ENCODE measurements at places on chromosomes 2 and 18.

DNA sequence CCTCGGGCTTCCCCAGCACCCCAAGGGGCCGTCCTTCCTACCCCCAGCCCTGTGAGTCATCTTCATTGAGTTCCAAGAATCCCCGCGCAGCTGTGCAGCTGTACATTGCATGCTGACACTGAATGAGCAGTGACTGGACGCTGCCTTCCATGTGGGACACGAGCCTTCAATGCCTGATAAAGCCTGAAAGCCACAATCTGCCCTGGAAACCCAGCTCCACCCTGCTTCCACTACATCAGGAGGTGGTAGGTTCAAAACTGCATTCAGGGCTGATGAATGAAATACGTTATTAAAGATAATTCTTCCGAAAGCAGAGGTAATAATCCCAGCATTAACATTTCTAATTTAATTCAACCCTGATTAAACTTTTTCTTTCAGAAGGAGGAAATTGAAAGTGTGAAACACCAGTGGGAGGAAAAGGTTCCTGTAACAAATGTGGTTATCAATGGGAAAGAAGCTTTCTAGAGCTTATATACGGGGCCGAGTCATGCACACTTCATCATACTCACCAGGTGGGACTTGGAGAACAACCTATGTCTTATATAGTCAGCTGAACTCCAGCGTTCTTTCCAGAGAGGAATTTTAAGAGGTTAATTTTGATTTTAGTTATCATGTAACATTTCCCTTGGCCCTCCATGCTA lies 360.1 kb downstream of the LPIN1 start:
- DNase-seq = peak; percentile 70

GRCh38 chr18:2971741-2972552 lies 41.0 kb downstream of the LPIN2 start:
- DNase-seq = no peak

DNA sequence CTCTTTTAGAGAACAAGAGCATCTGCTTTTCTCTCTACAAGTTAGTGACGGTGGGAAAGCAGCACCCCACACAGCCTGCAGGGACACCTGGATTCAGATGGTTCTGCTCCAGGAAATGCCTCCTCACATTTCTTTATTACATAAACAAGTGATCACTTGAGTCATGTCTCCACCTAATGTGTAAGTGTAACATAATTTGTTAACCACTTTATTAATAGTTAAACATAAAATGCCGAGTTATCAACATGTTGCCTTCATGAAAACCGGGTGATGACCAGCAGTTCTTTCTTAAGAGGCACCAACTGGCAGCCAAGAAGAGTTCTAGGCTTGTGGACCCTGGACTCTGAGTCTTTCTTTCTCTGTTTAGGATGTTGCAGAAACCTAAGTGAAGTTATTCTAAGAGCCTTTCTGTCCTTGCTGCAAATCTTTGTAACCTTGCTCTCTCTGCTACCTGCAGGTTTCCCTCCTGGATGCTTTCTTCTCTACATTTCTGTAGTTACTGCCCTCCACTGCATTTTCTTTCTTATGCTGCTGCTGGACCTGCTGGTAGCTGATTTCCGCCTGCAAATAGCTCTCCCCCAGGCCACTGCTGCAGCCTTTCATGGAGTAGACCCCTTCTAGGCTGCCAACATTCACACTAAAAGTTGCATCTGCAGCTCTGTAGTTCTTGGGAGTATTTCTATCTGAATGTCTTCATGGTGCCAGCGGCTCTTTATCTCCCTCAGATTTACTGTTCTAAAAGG lies 24.3 kb downstream of the UPP2 start:
- no peak for DNase-seq

- no peak for DNase-seq
Observed at GRCh38 chr2:135792401-135793150, 44.4 kb downstream of the LCT start.

DNA sequence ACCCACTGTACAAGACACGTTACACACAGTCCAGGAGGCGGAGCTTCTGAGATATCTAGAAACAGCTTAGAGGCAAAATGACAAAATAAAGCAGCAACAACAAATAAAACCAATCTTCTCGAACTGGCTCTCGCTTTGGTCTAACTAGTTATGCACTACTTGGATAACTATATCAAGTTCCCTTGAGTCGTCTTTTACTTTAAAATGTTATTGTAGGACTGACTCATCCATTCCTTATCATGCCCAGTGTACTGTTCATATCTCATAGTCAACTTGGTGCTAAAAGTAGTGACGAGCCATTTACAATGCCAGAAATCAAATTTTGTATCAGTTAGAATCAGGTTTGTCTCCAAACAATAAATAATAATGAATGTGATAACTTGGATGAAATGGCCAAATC lies 102.5 kb upstream of the SLC35G4 start:
- no peak for DNase-seq

DNA sequence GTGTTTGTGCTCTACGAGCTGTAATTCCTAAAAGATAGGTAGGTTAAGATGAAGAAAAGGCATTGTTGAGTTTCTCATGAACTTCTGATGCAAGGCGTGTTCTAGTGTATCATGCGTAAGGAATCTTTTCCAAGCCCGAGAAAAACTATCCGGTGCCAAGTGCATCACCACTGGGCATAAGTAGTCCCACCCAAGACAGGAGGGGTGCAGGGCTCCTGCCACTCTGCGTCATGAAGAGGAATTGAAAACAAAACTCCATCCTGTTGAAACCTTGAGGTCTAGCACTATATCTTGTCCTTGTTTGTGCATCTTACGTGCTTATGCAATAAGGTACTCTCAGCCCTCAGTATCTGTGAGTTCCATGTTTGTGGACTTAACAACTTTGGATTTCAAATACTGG lies 45.7 kb downstream of the RAB31 start:
- DNase-seq = no peak

DNA sequence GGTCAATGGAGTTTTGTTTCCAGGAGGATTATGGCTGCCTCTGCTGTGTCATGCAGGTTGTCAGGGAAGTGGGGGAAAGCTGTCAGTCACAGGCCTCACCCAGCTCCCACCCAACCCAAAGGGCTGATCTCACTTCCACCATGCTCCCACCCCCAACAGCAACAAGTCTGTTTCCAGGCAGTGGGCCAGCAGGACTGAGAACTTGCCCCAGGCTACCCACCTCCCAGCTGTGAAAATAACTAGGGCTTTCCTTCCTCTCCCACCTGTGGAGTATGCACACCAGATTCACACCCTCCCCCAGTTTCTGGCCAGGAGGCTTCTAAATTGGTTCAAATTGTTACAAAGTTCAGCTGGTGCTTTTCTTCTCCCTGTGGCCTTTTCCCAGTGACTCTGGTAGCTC lies 95.6 kb upstream of the ACVR1 start:
- DNase-seq = no peak

DNA sequence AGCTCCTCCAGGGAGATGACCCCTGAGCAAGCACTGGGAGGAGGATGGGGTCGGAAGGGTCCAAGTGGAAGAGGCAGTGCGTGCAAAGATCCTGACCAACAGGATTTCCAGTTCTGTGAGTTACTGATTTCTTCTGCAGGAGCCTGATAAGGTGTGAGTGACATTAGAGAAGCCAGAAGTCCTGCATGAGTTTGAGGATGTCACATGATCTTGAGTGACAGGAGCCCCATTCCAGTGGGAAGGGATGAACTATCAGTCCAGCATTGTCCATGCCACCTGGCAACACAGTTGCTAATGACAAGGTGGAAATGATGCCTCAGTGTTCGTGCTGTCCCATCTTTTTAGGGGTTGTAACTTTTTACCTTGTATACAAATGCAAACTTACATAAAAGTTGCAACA lies 285.1 kb upstream of the HDAC4 start:
- DNase-seq = no peak

- DNase-seq = no peak
Observed at GRCh38 chr18:12741351-12741750, 38.5 kb downstream of the PSMG2 start.

GRCh38 chr2:157093666-157094065 lies 163.8 kb upstream of the GALNT5 start:
- no peak for DNase-seq

DNA sequence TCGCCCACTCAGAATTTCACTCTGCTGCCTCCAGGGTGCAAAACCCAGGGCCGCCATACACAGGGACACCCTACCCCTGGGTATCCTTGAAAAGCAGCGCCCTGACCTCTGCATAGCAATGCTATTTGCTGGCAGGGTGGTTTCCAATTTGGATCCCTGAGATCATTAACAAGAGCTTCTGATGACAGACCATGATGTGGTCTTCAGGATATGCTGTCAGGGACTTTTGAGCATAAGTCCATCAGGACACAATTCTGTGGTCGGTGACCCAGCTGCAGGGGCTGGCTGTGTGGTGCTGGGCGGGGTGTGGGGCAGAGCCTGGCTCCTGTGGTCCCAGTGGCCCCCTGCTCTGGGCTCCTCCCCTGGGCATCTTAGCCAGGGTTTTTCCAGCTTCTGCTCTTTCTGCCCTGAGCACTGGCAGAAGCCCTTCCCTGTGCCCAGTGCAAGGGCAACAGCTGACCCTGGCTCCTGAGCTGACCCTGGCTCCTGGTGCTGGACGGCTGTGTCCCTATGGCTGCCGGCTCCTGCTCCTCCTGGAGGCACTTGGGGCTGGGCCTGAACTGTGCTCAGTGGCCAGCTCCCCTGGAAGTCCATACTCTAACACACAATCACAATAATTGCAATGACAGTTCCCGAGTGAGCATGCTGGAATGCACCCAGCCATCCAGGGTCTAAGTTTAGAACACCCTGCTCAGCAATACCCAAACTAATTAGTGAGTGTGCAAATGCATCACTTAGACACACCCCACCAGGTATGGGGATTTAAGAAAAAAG lies 271.5 kb downstream of the HDAC4 start:
- no peak for DNase-seq

DNA sequence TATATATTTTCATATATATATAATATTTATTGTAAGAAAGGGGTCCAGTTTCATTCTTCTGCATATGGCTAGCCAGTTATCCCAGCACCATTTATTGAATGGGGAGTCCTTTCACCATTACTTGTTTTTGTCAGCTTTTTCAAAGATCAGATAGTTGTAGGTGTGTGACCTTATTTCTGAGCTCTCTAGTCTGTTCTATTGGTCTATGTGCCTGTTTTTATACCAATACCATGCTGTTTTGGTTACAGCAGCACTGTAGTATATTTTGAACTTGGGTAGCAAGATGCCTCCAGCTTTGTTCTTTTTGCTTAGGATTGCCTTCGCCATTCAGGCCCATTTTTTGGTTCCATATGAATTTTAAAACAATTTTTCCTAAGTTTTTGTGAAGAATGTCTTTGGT lies 320.1 kb downstream of the CDH2 start:
- no peak for DNase-seq

- DNase-seq = no peak
Observed at GRCh38 chr18:36493349-36494159, 196.0 kb downstream of the FHOD3 start.

GRCh38 chr2:83970217-83970929 lies 488.7 kb downstream of the SUCLG1 start:
- DNase-seq = no peak

DNA sequence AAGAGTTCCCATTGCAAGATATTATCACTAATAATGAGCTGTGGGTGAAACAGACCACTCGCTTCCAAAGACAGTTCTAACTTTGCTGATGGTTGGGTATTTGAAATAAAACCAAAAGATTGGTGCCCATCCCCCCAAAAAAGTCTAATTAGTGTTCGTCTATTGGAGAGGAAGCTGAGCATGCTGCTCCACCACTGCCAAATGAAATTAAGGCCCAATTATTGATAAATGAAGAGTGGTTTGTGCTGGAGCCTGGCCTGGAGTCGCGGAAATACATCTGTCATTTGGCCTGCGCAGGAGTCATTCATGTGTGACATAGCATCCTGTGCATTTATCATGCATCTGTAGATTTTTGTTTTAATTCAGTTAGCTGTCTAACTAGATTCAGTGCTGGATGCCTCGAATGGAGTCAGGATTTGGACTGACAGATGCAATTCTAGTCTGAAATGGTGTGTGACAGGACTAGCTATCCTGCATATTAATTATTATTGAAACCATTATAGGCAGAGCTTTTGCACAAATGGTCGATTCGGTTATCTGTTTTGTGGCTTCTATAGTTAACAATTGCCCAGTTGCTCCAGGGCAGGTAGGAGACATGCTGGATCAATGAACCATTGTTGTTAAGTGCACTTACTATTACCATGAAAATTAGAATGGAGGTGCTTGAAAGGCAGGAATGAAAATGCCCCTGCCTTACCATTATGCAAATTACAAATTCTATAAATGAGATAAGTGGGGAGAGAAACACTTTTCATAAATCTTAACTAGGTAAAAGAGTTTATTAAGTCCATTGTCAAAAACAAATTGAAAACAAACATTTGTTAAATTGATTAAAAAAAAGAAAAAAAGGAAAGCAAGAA lies 450.4 kb upstream of the TCF4 start:
- no peak for DNase-seq

DNA sequence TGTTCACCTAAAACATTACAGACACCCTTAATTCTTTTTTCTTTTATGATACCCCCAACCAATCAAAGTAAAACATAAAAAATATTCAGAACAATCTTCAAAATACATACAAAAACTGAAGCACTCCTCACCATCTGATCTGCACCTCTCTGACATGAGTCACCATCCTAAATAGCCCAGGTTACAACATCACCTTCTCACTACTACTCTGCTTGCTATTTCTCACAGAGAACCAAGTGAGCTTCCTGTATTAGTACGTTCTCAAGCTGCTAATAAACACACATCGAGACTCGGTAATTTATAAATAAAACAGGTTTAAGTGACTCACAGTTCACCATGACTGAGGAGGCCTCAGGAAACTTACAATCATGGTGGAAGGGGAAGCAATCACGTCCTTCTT lies 183.5 kb downstream of the CBLN2 start:
- DNase-seq = no peak

DNA sequence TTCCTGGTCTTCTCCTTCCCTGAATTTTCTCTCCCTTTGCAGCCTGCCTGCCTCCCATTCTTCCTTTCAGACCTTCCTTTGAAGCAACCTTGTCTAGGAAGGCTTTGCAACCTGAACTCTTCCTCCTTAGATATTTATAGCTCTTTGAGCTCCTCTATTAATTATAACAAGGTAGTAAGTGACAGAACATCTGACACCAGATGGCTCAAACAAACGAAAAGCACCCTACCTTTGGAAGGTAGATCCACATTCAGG lies 57.2 kb upstream of the SLC1A4 start:
- no peak for DNase-seq

Measured in adrenal gland (tissue), 19 donors.